ENCODE measurements at places on chromosomes 7 and 10.
A peak's percentile ranks its signal among the peaks of the same experiment; 100 is the strongest.

DNA sequence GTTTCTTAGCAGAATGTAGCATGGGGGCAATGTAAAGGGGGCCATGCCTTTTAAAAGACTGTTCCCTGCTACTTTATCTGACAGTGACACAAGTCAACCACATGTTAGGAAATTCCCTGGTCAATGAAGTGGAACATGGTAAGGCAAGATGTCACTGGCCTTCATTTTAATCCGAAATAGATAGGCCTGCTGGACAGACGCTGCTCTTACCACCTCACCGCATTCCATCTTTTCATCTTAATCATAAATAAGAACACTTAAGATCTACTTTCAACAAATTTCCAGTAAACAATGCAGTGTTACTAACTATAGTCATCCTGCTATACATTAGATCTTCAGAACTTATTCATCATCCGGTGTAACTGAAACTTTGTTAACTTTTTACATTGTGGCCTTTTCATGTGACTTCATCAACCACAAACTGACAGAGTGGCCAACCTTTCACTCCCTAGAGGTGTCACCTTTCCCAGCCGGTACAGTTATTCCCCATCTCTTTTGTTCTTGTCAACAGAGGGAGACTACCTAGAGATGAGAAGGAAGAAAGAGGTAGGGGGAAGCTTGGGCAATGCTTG is 15.6 kb downstream of the ASB4 start:
- H3K4me1 ChIP-seq = no peaks in the 10 kb centered on the region
- H3K27ac ChIP-seq = no peak overlapping the region
- H3K36me3 ChIP-seq = no peaks in the 10 kb centered on the region
- H3K4me3 ChIP-seq = no peak overlapping the region

DNA sequence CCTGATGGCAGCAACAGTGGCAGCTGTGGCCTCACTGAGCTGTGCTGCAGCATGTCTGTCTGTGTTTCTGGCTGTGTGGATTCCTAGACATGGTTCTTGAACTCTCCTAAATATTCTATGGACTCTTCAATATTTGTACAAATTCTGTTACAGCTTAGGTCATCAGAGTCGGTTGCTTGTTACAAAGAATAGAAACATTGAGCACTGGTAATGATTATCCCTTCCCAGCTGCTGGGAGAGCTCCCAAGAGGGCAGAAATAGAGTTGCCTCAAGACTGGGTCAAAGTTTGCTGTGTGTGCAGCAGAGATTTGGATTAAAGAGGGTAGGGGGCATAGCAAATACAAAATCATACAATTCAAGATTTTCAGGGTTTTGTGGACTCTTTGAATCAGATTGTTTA is 337.1 kb upstream of the AKR1E2 start:
- H3K27ac ChIP-seq = no peak overlapping the region
- H3K4me3 ChIP-seq = no peak overlapping the region
- no peaks in the 10 kb centered on the region for H3K36me3 ChIP-seq
- H3K27me3 ChIP-seq = no peaks in the 10 kb centered on the region
- no peaks in the 10 kb centered on the region for H3K4me1 ChIP-seq
- no peak for DNase-seq

DNA sequence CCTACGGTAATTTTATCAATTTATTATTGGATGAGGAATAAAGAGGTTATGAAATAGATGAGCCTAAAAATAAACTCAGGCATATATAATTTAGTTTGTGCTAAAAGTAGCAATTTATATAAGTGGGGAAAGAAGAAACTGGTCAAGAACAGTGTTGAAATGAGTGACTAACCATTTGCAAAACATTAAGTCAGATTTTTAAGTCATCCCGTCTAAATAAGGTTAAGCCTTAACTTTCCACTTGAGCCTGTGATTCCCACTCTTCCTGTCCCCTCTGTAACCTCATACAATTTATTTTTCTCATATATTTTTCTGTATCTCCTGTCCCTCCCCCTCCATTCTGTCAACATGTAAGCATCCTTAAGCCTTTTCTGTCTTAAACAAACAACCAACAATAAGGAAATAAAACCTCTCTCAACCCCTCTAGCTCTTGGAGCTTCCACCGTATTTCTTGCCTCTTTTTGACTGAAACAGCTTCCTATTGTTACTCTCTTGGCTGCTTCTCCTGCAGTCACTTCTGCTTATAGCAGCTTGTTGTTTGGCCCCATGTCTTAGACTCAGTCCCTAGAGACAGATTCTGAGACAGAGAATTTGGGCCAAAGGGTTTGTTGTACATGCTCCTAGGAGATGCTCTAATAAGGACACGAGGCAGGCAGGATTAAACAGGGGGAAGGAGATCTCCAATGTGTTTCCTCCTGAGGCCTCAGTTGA is 109.7 kb downstream of the GNAI1 start:
- no peak overlapping the region for H3K27ac ChIP-seq
- no peaks in the 10 kb centered on the region for H3K4me1 ChIP-seq
- H3K27me3 ChIP-seq = no peaks in the 10 kb centered on the region
- no peak for DNase-seq
- no peak overlapping the region for H3K4me3 ChIP-seq
- no peaks in the 10 kb centered on the region for H3K36me3 ChIP-seq

DNA sequence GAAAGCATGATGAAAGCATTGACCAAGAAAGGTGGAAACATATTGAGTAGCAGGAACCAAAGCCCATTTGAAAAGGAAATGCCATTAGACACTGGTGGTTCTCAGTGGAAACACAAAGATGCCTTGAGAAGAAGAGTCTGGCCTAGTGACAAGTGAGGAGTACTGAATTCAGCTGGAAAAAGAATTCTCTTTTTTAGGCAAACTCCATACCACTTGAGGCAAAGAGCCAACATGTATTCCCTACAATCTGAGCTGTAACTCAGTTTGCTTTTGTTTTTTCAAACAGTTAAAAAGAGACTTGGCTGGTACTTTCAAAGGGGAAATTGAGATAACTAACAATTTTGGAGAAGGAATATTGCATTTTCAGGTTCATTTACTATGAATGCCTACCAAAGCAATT is 624.0 kb downstream of the NRG3 start:
- no peak overlapping the region for H3K27ac ChIP-seq
- no peaks in the 10 kb centered on the region for H3K4me1 ChIP-seq
- no peaks in the 10 kb centered on the region for H3K36me3 ChIP-seq
- DNase-seq = no peak
- H3K4me3 ChIP-seq = no peak overlapping the region

GRCh38 chr10:4144817-4145216 is 359.8 kb upstream of the KLF6 start:
- H3K4me1 ChIP-seq = no peaks in the 10 kb centered on the region
- no peaks in the 10 kb centered on the region for H3K36me3 ChIP-seq
- DNase-seq = no peak
- no peak overlapping the region for H3K4me3 ChIP-seq

- DNase-seq = no peak
- H3K4me3 ChIP-seq = no peak overlapping the region
- no peak overlapping the region for H3K27ac ChIP-seq
These were observed 4.9 kb upstream of the ADIRF start for GRCh38 chr10:86963341-86963919.

DNA sequence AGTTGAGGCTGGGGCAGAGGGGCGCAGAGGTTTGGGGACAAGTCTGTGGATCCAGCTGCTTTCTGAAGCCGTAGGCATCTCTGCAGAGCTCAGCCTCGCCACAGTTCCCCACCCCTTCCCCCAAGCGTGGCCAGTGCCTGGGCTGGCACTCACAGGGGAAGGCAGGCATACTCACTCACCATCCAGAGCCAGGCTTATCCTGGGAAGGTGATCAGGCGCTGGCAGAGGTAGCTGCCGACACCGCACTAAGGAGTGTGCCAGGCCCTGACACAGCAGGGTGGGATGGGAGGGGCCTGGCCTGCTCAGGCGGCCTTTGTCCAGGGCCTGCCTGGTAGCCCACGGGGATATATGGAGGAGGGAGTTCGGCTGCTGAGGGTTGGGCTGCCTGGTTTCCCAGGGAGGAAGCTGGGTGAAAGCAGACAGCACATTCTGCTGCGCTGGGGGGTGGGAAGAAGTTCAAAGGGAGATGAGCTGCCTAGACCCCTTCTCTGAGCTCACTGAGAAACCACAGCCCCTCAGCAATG is 15.9 kb downstream of the VSIR start:
- H3K4me1 ChIP-seq = peaks cover 63% of the 10 kb centered on the region
- H3K27ac ChIP-seq = peak overlapping the region; percentile 5
- H3K4me3 ChIP-seq = no peak overlapping the region
- no peaks in the 10 kb centered on the region for H3K27me3 ChIP-seq

DNA sequence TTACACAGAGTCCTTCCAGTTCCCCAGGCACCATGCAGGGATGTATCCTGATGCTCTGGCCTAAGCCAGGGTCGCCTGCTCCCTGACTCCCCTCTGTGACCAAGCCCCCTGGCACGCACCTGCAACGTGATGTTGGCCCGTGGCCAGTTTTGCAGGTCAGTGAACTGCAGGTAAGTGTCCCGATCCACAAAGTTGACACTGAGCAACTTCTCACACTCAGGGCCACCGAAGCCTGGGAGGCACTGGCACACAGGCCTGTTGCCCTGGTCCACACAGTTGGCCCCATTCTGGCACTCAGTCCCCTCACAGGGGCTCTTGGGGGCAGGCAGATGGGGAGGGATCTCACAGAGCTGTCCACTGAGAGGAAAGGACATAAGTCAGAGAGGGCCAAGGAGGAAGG is 174.3 kb downstream of the LCOR start:
- no peak overlapping the region for H3K27ac ChIP-seq
- no peaks in the 10 kb centered on the region for H3K36me3 ChIP-seq
- H3K27me3 ChIP-seq = no peaks in the 10 kb centered on the region
- no peak for DNase-seq
- H3K4me1 ChIP-seq = no peaks in the 10 kb centered on the region
- no peak overlapping the region for H3K4me3 ChIP-seq

DNA sequence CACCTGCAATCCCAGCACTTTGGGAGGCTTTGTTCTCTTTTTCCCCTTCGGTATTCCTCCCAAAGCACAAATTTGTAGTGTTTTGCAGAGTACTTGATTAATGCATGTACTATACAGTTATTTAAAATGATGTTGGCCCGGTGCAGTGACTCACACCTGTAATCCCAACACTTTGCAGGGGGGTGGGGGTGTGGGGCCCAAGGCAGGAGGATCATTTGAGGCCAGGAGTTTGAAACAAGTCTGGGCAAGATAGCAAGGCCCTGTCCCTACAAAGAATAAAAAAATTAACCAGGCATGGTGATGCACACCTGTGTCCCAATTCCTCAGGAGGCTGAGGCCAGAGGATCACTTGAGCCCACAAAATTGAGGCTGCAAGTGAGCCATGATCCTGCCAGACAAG is 26.8 kb upstream of the FOXK1 start:
- H3K4me3 ChIP-seq = no peak overlapping the region
- no peaks in the 10 kb centered on the region for H3K36me3 ChIP-seq
- H3K4me1 ChIP-seq = no peaks in the 10 kb centered on the region

DNA sequence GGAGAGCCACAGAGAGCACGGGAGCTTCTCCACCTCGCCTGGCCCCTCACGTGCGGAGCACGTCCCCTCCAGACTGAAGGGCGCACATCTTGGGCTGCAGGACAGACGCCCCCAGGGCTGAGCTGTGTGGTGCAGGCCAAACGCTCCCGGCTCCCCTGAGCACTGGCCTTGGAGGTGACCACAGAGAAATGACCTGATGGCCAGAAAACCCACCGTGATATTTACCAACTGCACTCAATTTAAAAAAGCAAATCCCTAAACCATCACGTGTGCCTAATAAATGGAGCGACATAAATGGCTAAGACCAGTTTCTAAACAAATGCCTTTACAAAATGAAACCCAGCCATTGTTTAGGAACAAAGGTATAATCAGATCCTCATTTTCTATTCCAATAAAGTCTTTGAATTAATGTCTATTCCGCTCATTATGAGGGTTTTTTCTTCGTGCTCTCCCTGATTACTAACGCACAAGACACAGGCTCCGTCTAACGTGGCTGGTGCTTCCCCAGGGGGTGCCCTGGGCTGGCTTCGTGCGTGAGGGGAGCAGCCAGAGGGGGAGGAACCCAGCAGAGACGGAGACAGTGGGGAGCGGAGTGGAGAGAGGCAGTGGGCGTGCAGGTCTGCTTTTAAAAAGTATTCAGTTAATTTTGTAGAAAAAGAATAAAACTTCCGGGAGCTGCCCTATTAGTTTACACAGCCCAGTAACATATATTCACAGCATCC is 190.3 kb downstream of the DNAJB6 start:
- no peaks in the 10 kb centered on the region for H3K36me3 ChIP-seq
- no peak overlapping the region for H3K4me3 ChIP-seq
- H3K4me1 ChIP-seq = no peaks in the 10 kb centered on the region
- no peaks in the 10 kb centered on the region for H3K27me3 ChIP-seq

Measured in B cell (primary cell).